ENCODE measurements at places on chromosomes 5 and 9.
A peak's percentile ranks its signal among the peaks of the same experiment; 100 is the strongest.

DNA sequence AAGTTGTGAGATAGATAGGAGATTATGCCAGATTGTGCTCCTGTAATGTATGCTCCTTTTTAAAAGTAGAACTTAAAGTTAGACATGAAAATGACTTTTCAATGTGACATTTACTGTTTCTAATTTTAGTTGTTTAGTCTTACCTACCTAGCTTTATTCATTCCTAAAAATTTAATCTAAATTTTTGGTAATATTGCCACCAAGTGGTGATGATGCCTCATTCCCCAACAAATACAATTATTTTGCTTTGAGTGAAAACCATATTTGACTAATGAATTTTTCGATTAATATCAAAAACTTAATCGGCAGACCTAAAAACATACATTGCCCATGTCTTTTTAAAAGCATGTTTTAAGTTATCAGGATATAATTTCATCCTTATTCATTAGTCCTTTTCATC is 25.6 kb downstream of the PPWD1 start:
- no peak for DNase-seq

DNA sequence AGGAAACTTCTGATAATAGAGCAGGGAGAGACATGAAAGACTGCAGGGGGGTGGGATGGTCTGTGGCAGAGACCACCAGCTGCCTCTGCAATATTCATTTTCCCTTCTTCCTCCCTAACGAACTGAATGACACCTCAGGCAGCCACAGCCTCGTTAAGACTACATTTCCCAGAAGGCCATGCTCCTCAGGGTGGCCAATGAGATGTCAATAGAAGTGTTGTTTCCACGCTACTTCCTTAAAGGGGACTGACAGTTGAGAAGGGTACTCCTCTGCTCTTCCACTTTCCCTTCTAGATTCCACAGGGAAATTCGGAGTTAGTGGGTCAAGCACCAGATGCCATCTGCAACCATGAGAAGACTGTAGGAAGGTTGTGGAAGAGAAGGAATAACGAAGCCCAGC is 52.0 kb upstream of the DAPK1 start:
- DNase-seq, result peak; percentile 44

- no peak for DNase-seq
Measured at GRCh38 chr5:42813533-42813932, 1.8 kb upstream of the SELENOP start.

DNA sequence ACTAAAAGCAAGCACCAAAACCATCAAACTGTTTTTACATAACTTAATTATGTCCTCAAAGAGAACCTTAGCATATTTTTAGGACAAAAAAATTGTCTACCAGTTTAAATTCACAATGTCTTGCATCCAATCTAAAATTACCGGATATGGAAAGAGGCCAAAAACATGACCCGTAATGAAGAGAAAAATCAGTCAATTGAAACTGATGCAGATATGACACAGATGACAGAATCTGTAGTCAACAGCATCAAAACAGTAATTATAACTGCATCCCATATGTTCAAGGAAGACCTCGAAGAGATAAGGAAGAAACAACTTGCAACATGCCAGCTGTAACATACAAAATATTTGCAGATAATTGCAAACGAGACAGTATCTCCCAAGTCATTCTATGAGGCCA is 473.2 kb downstream of the SEMA5A start:
- no peak for DNase-seq

- peak; percentile 7 for DNase-seq
Measured at GRCh38 chr5:140408750-140409241, 7.2 kb downstream of the ANKHD1 start.

GRCh38 chr5:112106878-112107277 is 312.2 kb downstream of the EPB41L4A start:
- no peak for DNase-seq

DNA sequence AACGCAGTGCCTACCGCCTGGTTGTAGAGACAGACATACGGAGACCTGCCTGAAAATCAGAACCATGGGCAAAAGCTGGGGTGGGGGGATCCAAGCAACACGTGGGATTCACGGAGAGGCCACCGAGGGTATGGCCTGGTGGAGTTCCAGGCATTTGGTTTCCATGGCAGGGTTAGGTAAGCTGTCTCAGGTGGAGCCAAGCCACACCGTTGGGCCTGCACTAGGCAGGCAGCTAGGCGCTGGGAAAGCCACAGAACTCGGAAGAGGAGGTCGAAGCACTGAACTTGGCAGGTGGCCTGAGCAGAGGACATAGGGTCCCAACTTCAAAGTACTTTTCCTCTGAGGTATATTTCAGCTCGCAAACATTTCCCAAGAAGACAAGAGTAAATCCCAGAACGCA is 111.6 kb downstream of the ISL1 start:
- DNase-seq, result no peak

GRCh38 chr5:6611334-6612256 is 21.2 kb downstream of the NSUN2 start:
- no peak for DNase-seq

DNA sequence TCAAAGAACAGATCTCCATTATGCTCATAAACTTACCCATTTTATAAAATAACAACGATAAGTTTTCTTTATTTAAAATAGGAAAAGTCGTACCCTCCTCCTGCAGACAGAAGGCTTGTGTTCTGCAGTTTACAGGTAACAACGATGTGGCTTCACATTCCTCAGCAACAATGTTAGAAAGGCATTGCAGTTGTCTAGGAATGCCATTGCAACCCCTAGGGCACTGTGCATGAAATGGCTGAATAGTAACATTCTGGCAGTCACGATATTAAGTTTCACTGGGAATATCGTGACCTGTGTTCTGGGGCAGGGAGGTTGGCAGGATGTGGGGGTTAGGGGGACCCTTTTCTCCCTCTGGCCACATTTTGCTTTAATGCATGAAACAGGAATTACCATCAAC is 331.9 kb downstream of the DEPDC1B start:
- DNase-seq, result no peak

DNA sequence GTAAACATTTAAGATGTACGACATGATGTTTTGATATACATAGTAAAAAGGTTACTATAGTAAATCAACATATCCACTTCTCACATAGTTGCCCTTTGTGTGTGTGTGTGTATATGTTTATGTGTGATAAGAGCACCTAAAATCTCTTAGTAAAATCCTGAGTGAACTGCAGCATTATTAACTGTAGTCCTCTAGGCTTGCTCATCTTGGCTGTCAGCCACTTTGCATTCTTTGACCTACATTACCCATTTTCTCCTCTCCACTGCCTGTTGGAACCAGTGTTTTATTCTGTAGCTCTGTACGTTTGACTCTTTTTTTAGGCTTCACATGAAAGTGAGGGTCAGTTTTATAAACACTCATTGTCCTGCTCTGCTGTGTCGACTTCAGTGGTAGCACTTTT is 24.4 kb downstream of the C5orf22 start:
- DNase-seq, result peak; percentile 22

DNA sequence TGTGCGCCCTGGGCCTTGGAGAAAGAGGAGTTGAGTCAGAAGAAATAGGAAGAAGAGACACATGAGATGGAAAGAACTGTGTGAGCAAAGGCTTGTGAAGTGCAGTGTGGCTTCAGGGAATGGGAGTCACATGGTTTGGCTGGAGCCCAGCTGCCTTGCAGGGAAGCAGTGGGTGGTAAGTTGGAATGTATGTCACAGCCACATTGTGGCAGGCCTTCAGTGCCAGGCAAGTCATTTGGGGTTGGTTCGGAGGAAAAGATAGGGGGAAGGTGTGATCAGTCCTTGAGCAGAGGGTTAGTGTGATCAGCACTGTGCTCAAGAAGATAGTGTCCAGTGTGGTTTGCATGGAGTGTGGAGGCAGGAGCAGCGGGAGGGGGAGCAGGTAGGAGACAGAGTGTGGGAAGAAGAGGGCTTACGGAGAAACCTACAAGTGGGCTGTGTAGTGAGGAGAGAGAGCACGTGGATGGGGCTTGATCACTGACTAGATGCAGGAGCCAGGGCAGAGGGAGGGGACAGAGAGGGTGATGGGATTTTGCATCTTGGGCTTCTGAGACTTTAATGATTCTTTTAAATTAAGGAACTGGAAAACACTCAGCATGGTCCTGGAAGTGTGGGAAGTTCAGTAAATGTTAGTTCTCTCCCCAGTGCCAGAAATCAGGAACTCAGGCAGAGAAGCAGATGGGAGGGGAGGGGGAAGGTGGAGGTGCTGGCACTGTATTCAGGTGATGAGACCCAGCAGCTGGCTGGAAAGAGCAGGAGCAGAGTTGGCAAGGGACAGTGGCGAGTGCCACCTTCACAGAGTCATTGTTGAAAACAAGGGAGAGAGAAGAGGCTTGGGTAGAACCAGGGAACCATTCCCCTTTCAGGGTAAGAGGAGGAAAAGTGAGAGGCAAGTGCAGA is 46.6 kb downstream of the ARHGAP26 start:
- DNase-seq, result peak; percentile 71

- peak; percentile 71 for DNase-seq
Measured at GRCh38 chr9:103713631-103714030, 380.5 kb upstream of the SMC2 start.

DNA sequence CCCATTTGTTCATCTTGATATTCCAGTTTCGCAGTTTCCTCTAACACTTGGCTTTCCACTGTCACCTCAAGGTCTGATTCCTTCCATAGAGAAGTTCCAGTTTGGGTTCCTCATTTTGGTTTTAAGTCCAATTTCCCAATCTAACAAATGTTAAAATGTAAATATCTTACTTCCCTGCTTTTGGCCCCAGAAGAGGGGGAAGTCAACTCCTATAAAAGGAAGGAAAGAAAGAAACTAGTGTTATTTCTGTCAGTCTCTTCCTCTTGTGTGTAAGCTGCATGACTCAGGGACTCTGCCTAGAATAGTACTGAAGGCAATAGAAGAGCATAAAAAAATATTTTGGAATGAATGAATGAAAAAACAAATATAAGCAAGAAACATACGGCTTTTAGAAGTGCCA is 127.5 kb upstream of the CCNG1 start:
- DNase-seq, result no peak

DNA sequence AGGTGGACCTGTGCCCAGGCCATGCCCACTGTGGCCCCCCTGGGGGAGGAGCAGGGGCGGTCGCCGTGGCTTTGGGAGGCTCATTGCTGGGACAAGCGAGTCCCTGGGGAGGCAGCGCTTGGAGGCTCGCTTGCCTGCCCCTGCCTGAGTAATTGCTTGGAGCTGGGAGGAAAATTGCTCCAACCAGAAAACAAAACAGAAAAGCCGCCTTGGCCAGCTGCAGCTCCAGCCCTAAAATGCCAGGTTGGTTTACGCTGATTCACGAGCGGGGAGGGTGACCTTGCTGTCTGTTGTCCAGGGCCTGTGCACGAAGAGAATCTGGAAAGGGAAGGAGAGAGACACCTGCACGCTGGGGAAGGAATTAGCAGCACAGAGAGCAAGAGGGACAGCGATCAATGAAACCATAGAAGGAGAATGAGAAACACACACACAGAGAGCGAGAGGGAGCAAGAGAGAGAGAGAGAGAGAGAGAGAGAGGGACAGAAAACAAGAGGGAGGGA is 25.3 kb downstream of the NTNG2 start:
- DNase-seq, result no peak

DNA sequence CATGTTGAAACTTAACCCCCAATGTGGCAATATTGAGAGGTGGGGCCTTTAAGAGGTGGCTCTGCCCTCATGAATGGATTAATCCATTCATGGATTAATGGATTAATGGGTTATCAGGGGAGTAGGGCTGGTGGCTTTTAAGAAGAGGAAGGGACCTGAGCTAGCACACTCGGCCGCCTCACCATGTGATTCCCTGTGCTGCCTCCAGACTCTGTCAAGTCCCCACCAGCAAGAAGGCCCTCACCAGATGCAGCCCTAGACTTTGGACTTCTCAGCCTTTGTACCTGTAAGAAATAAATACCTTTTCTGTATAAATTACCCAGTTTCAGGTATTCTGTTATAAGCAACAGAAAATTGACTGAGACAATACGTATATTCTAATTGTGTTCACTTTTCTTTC is 272.2 kb upstream of the DMRT1 start:
- DNase-seq, result no peak

DNA sequence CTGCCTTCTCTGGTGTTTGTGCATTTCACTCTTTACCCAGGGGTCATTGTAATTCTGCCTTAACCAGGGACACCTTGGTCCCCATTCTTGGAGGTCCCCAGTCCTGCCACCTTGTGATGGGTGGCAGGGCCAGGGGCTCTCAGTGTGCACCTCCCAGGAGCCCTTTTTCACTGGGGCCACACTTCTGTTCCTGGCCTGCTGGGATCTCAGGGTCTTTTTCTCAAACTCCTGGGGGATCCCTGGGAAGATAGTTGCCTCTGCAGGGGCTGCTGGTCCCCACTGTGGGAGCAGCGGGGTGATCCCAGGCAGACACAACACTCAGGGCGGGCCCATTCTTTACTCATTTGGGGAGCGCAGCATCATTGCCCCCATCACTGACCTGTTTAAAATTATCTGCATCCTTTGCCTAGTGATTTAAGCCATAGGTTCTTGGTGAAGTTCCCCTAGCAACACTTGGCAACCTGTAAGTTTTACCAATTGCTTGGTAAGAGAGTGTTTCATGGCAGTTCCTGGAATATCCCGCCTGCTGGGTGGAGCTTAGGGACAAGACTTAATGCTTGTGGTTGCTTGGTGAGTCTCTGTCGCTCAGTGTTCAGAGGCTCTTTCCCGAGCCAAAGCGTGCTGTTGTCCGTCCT is 15.7 kb downstream of the PHF2 start:
- no peak for DNase-seq

DNA sequence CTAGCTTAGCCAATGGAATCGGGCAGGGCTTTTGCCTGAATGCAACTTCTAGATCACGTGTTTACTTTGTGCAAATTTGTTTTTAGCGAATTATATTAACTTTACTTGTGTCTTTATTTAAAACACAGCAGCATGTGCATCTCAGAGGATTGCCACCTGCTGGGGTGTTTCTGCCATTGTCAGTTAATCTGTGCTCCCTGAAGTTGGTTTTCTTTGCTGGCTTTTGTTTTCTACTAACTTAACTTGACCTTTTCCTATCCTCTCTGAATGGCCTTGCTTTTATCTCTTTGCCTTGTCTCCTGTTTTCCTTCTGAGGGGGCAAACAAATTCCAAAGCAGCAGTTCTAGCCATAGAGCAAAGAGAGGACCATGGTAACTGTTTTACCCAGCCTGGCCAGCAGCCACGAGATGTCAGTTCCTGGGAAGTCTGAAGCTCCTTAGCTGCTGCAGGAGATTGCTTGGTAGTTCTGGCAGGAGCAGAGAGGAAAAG is 67.6 kb downstream of the ARHGEF28 start:
- DNase-seq, result peak; percentile 31

- no peak for DNase-seq
Measured at GRCh38 chr5:137095597-137095996, 403.5 kb downstream of the SPOCK1 start.

GRCh38 chr5:111830333-111830732 is 73.3 kb upstream of the NREP start:
- DNase-seq, result peak; percentile 83

GRCh38 chr5:141849415-141850243 is 28.6 kb downstream of the PCDH1 start:
- DNase-seq, result peak; percentile 69

Measured in A172 (cell line).